ENCODE measurements at places on chromosomes 7 and 10.

DNA sequence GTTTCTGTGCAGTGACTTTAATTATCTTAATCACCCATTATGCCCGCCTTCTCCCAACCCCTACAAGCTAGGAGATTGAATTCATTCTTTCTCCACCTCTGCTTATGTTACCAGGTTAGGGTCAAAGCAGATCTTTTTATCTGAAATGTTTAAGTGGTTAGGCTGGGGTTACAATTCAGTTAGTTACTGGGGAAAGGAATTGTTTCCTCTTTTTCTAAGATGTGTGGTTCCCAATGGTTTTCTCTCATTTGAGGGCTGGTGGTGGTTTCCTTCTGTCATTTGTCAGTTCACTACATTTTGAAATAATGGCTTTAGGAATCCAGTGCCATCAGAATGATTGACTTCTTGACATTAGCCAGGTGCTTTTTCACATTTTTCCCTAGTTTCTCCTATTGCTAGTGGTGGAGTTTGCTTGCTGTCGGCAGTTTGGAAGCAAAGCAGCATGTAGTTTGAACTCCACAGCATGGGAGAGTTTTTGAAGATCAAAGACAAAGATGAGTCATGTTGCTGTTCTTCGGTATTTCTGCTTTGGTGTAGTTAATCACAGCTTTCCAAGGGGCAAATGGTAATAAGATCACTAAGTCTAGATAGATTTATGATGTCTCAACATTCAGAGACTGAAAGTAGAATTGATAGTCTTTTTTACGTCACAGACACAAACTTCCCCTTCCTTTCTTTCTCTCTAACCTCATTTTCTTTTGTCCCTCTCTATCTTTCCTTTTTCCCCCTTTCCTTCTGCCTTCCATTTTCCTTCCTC is 168.2 kb downstream of the SND1 start:
- DNase-seq = peak; percentile 28

- no peak for DNase-seq
Measured at GRCh38 chr10:78838141-78838657, 230.6 kb upstream of the ZMIZ1 start.

- peak; percentile 87 for DNase-seq
Measured at GRCh38 chr7:831596-832166, 595 bp upstream of the SUN1 start.

DNA sequence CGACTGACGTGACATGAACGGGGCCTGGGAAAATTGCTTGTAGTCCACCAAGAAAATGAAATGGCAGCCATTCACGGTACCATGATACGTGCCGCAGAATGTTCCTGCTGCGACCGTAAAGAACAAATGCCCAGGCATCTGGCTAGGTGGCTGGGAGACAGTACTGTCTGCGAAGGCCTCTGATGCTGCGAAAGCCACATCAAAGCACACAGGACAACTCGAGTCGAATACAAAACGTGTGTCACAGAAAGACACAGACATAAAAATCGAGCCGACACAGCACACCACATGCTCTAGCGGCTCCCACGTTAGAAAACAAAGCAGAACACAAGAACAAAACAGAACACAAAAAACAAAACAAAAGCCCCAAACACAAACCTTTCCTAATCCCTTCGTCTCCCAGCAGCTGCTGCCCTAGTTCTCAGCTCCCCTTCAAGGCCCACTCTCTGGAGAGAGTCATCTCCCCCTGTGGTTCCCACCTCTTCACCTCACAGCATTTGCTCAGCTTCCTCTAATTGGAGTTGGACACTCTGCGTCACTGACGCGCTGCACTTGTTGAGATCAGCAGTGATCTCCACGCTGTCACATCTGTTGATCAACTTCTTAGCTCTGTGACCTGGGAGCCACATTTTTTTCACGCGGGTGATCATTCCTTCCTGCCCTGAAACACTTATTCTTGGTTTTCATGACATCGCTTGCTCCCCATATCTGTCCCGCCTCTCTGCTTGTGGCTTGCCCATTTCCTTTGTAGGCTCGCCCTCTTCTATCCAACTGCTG is 112.2 kb downstream of the CLEC2L start:
- DNase-seq = no peak

DNA sequence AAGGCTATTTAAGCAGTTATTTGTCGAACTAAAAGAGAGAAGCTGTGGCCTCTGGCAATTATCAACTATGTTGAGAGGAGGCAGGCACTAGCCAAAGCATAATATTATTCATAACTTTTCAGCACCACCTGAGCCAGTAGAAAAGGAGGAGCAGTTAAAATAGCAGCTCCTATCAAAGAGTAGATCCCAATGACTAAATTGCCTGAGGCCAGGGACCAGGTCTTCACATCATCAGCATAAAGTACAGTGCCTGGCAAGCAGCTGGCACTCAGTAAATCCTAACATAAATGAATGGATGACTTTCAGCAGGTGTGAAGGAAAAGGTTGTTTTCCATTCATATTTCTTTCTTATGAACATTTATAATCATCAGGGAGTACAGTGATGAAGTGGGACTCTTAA is 309.0 kb upstream of the IMMP2L start:
- no peak for DNase-seq

- peak; percentile 98 for DNase-seq
Measured at GRCh38 chr7:28037220-28038010, 143.2 kb downstream of the JAZF1 start.

- no peak for DNase-seq
Measured at GRCh38 chr7:127404286-127405072, 12.0 kb upstream of the ZNF800 start.

- DNase-seq = no peak
Measured at GRCh38 chr10:78281627-78282026, 248.0 kb downstream of the RPS24 start.
